ENCODE measurements at places on chromosomes 4 and X. TPM values are rescaled to one million over a fixed set of nuclear protein-coding genes. Genes with fewer than 3 reads are reported as not detected.
A peak's percentile ranks its signal among the peaks of the same experiment; 100 is the strongest.

FAM9B gene
- total RNA-seq, result not detected

- no peak overlapping the region for H3K27ac ChIP-seq
- no peak overlapping the region for H3K4me3 ChIP-seq
- H3K36me3 ChIP-seq, result no peaks in the 10 kb centered on the region
- no peak for DNase-seq
- no peaks in the 10 kb centered on the region for H3K27me3 ChIP-seq
Measured at GRCh38 chr4:2991243-2991642, 27.9 kb downstream of the GRK4 start.

DNA sequence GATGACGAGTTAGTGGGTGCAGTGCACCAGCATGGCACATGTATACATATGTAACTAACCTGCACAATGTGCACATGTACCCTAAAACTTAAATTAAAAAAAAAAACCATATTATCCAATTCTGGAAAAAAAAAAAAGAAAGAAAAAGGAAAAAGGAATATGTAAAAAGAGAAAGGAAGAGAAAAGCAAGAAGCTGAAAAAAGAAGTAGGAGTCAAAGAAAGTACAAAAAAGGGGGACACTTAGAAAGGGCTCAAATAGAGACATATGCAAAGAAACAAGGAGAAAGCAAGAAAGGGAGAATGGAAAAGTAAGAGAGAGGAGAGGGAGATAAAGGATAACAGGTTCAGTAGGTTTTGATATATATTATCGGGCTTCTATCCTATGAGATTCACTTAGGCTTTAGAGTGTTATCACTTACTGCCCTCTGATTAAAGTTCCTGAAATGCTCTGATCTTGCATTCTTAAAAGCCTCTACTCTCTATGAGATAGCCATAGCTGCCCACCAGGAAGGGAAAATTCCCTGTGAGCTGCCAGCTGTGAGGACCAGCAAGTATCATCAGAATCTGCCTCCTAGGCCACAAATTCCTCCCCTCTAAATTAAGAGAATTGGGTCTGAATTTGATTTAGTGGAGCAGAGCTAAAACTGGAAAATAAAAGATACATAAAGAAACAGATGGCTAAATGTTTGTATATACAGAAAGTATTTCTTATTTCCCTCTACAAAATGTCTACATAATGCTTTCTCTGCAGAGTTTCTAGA lies 95.2 kb downstream of the AMMECR1 start:
- no peaks in the 10 kb centered on the region for H3K36me3 ChIP-seq
- no peak overlapping the region for H3K4me3 ChIP-seq
- H3K4me1 ChIP-seq, result no peaks in the 10 kb centered on the region
- H3K27me3 ChIP-seq, result no peaks in the 10 kb centered on the region
- H3K27ac ChIP-seq, result no peak overlapping the region

DNA sequence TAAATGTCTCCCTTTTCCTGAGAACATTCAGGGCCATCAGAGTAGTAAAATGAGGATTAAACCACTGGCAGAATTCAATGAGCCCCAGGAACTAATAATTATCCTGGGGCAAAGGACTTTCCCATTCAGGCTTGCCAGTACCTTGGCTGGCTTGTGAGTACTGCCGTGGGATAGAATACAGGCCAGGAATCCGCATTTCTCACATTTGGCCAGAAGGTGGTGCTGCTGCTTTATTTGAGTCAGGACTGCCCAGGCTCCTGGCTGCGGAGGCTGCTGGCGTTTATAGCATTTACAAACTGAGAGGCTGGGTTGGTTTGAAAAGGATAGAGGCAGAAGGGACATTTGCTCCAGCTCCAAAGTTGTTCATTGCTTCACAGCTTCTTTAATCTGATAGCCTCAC lies 91.4 kb downstream of the RTL9 start:
- no peaks in the 10 kb centered on the region for H3K36me3 ChIP-seq
- H3K4me3 ChIP-seq, result no peak overlapping the region
- H3K4me1 ChIP-seq, result no peaks in the 10 kb centered on the region
- DNase-seq, result no peak
- no peaks in the 10 kb centered on the region for H3K27me3 ChIP-seq

GPRIN3 gene
- 0.83 TPM for total RNA-seq

DNA sequence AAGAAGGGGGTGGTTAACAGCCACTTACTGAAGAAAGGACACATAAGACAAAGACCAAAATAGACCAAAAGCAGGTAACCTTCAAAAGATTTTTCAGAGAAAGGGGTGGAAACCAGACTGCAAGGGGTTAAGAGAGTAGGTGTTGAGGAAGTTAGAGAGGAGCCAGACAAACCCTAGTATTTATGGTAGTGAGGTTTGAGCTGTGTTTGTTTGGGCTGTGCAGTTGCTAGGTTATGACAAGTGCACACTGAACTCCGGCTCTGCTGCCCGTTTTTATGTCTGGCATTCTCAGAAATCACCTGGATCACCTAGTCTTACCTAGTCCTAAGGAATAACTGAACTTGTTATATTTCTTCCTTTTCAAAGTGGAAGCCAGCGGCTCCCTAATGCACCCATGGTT lies 22.9 kb upstream of the G3BP2 start:
- DNase-seq, result no peak
- no peaks in the 10 kb centered on the region for H3K36me3 ChIP-seq
- no peak overlapping the region for H3K27ac ChIP-seq
- no peaks in the 10 kb centered on the region for H3K27me3 ChIP-seq
- H3K4me1 ChIP-seq, result peaks cover 9% of the 10 kb centered on the region

- no peak for DNase-seq
- no peak overlapping the region for H3K27ac ChIP-seq
- H3K27me3 ChIP-seq, result no peaks in the 10 kb centered on the region
- no peaks in the 10 kb centered on the region for H3K4me1 ChIP-seq
Measured at GRCh38 chr4:171582961-171583581, 230.1 kb upstream of the GALNTL6 start.

GRCh38 chr4:108144451-108144850 lies 24.3 kb downstream of the LEF1 start:
- H3K27ac ChIP-seq, result no peak overlapping the region
- H3K4me1 ChIP-seq, result no peaks in the 10 kb centered on the region
- no peak overlapping the region for H3K4me3 ChIP-seq
- H3K36me3 ChIP-seq, result no peaks in the 10 kb centered on the region
- no peak for DNase-seq

GRCh38 chr4:23324021-23324690 lies 565.7 kb downstream of the PPARGC1A start:
- no peaks in the 10 kb centered on the region for H3K27me3 ChIP-seq
- no peaks in the 10 kb centered on the region for H3K4me1 ChIP-seq
- no peak overlapping the region for H3K27ac ChIP-seq
- no peak for DNase-seq

GRCh38 chrX:138859421-138859820 lies 147.9 kb upstream of the FGF13 start:
- H3K27ac ChIP-seq, result no peak overlapping the region
- no peak overlapping the region for H3K4me3 ChIP-seq
- H3K36me3 ChIP-seq, result no peaks in the 10 kb centered on the region
- H3K4me1 ChIP-seq, result no peaks in the 10 kb centered on the region
- DNase-seq, result no peak

DNA sequence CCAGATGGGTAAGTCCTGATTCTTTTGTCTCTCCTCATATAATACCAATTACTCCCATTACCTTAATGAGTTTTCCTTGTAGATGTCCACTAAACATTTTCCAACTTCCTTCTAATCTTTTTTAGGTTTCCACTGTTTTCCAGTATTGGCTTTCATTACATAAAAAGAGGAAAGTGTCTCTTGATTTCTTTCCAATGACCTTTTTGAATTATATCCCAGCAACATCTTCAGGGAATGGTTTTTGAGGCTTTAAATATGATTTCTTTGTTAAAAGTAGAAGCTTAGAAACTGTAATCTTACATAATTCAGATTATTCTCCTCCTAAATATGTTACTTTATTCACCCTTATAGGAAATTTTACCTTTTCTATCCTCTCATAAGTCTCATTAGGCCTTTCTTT lies 135.0 kb downstream of the AWAT2 start:
- H3K4me1 ChIP-seq, result no peaks in the 10 kb centered on the region
- H3K27me3 ChIP-seq, result no peaks in the 10 kb centered on the region
- no peak overlapping the region for H3K27ac ChIP-seq
- DNase-seq, result no peak
- H3K36me3 ChIP-seq, result no peaks in the 10 kb centered on the region
- no peak overlapping the region for H3K4me3 ChIP-seq

DNA sequence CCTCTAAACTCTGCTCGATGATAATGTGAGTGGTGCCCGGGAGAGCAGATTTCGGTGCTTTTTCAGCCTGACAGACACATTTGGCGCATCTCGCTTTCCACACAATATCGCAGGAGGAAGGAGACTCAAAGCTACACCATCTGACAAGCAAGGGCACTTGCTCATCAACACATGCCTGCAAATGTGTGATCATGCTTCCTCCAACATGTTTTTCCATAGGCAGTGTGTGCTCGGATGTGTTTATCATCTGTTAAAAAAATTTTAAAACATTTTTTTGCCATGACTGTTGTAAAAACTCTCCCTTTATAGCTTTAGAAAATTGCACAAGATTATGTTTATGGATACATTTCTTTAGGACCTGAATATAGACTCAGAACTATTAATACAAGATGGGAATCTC lies 170.3 kb upstream of the PUDP start:
- no peak for DNase-seq
- H3K27ac ChIP-seq, result no peak overlapping the region
- H3K27me3 ChIP-seq, result no peaks in the 10 kb centered on the region
- H3K4me1 ChIP-seq, result no peaks in the 10 kb centered on the region

GRCh38 chrX:134760650-134761049 lies 102.4 kb upstream of the PLAC1 start:
- no peaks in the 10 kb centered on the region for H3K27me3 ChIP-seq
- H3K27ac ChIP-seq, result no peak overlapping the region
- H3K36me3 ChIP-seq, result no peaks in the 10 kb centered on the region
- no peak for DNase-seq

- no peaks in the 10 kb centered on the region for H3K4me1 ChIP-seq
- no peak overlapping the region for H3K27ac ChIP-seq
- no peak overlapping the region for H3K4me3 ChIP-seq
- no peak for DNase-seq
- no peaks in the 10 kb centered on the region for H3K36me3 ChIP-seq
Measured at GRCh38 chrX:148670277-148670676, 169.9 kb downstream of the AFF2 start.

TMSB15A gene
- 0.95 TPM for total RNA-seq

DNA sequence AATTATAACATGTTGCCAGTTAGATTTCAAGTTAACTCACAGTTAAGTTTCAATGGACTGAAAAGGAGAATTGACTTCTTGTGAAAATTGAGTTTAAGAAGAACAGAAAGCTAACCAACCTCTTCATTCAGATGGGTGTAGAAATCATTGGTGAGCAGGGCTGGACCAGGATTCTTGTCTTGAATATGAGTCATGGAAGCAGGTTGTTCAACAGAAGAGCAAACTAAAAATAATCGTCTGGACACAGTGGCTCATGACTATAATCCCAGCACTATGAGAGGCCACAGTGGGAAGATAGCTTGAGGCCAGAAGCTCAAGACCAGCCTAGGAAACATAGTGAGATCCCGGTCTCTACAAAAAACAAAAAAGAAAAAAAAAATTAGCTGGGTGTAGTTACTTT lies 98.2 kb downstream of the ARSJ start:
- H3K27ac ChIP-seq, result no peak overlapping the region
- H3K4me1 ChIP-seq, result no peaks in the 10 kb centered on the region
- no peaks in the 10 kb centered on the region for H3K36me3 ChIP-seq
- H3K27me3 ChIP-seq, result no peaks in the 10 kb centered on the region

GYPA gene
- not detected for total RNA-seq

ASB12 gene
- total RNA-seq, result 0.21 TPM

WDR17 gene
- total RNA-seq, result 1.3 TPM

DNA sequence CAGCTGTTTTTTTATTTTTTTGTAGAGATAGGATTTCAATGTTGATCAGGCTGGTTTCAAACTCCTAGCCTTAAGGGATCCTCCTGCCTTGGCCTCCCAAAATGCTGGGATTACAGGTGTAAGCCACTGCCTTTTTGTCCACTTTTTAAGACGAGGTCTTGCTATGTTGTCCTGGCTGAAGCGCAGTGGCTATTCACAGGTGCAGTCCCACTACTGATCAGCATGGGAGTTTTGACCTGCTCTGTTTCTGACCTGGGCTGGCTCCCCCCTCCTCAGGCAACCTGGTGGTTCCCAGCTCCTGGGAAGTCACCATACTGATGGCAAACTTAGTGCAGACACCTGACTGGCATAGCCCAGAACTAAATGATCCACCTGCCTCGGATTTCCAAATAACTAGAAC lies 2.3 kb upstream of the NSD2 start:
- H3K27ac ChIP-seq, result no peak overlapping the region
- peaks cover 32% of the 10 kb centered on the region for H3K27me3 ChIP-seq
- H3K36me3 ChIP-seq, result no peaks in the 10 kb centered on the region
- peaks cover 10% of the 10 kb centered on the region for H3K4me1 ChIP-seq

DNA sequence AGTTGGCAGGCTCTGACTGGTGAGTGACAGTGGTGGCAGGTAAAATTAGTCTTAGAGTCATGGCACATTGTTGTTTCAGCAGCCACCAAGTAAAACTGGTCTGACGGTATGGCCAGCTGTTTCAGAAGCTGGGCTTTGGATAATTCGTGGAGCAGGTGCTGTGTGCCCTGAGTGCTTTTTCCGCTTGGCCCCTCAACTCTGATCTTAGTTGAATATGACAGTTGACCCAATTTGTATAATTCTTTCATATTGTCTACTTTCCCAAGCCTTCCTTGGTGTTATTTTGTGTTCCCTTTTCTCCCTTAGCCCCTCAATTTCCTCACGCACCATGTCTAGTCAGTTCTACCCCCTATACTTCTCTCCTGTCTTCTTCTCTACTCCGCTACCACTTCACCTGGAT lies 32.0 kb downstream of the CDS1 start:
- no peak overlapping the region for H3K4me3 ChIP-seq
- no peaks in the 10 kb centered on the region for H3K27me3 ChIP-seq
- peak overlapping the region; percentile 3 for H3K27ac ChIP-seq
- peaks cover 67% of the 10 kb centered on the region for H3K36me3 ChIP-seq
- no peaks in the 10 kb centered on the region for H3K4me1 ChIP-seq

GRCh38 chr4:83701041-83701440 lies 165.1 kb downstream of the GPAT3 start:
- H3K27me3 ChIP-seq, result no peaks in the 10 kb centered on the region
- H3K4me3 ChIP-seq, result no peak overlapping the region
- H3K4me1 ChIP-seq, result no peaks in the 10 kb centered on the region

CLNK gene
- total RNA-seq, result not detected

PPP1R3F gene
- 4.2 TPM for total RNA-seq

- peak overlapping the region; percentile 52 for H3K4me3 ChIP-seq
- DNase-seq, result no peak
- H3K27me3 ChIP-seq, result no peaks in the 10 kb centered on the region
- peak overlapping the region; percentile 91 for H3K27ac ChIP-seq
- H3K36me3 ChIP-seq, result no peaks in the 10 kb centered on the region
- H3K4me1 ChIP-seq, result no peaks in the 10 kb centered on the region
Measured at GRCh38 chr4:152352622-152353116, 183.2 kb downstream of the FBXW7 start.

DNA sequence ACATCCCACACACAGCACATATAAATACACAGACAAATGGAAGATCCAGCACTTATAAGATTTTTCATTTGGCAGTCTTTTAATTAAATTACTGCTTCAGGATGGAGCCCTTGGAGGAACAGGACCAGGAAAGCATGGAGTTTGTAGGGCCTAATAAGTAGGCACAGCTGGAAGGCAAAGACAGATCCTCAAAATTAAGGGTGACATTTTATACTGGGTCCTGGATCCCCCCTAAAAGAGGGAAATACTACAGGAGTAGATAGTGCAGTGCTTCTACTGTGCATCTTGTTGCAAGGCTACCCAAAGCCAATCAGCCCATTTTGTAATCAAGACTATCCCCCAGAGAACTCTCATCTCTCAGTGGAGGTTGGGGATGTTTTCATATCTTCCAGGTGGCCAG lies 1860.7 kb upstream of the PCDH10 start:
- no peak overlapping the region for H3K4me3 ChIP-seq
- no peak overlapping the region for H3K27ac ChIP-seq
